ENCODE measurements at places on chromosomes 4 and X.

DNA sequence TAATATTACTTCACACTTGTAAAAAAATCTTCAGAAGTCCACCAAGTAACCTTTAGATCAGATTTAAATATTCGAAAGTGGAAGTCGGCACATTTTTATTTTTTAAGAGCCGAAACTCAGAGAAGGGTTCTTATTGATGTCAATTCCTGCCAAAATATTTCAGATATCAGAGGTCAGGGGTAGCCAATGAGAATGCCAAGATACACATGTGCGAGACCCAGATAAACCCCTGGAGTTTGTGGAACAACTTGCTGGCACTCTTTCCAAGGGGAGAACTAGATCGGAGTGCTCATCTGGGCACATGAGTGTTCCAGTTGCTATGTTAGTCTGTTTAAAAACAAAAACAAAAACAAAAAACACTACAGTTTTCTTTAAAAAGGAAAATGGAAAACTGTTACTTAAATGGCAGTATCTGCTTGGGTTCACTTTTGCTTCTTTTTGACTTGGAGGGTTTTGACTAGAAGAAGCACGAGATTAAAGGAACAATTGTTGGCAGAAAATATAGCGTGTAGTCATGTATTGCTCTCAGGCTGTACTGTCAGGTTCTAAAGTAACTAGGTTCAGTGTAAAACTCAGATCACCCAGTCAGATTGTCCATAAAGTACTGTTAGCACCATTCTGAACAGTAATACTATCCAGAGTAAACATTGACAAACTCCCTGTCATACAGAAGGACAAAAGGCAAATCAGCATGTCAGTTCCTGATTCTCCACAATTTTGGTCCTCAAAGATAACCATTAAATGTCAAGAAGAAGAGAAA is 188.0 kb upstream of the PACRGL start:
- DNase-seq: peak; percentile 1

DNA sequence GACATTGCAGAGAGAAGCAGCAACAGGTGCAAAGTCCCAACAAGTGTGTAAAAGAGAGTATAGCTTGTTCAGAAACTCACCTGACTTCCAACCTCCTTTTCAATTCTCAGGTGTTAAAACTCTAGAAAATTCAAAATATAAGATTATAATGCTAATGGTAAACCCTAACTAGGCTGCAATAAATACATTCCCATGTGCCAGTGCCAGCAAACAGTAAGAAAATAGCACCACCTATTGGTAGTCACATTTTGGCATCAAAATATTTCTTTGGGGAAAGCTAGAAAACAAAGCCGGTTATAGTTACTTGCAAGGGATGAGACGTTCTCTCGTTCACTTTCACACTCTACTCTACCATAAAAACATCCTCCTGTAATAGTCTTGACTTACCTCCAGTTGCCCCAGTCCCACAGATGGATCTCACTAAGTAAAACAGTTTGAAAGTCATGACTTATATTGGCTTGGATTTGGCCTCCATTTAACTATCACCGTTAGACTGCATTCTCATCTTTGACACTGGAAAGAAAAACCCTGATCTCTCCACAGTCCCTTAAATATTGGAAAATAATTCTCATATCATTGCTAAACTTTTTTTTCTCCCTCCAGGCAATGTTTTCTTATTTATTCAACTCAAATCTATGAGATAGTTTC is 9.6 kb downstream of the BMP3 start:
- DNase-seq: no peak

- no peak for DNase-seq
Observed at GRCh38 chr4:75820676-75821075, 81.6 kb downstream of the PPEF2 start.

DNA sequence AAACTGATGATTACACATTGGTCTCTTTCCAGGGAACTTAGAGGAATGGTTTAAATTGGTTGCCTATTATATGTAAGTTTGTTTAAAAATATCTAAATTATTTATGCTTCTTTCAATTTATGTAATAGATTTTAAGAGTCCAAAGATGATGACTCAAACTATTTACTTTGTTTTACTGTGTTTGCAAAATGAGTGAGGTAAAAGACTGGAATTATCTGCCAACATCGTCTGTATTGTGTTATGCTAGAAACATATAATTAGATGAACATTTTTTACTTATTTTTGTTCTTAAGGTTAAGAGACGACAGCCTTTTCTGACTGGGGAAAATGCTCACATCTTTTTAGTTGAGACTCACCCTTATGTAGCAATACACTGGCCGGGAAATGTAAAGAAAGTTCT is 51.1 kb upstream of the SYTL5 start:
- DNase-seq: no peak

DNA sequence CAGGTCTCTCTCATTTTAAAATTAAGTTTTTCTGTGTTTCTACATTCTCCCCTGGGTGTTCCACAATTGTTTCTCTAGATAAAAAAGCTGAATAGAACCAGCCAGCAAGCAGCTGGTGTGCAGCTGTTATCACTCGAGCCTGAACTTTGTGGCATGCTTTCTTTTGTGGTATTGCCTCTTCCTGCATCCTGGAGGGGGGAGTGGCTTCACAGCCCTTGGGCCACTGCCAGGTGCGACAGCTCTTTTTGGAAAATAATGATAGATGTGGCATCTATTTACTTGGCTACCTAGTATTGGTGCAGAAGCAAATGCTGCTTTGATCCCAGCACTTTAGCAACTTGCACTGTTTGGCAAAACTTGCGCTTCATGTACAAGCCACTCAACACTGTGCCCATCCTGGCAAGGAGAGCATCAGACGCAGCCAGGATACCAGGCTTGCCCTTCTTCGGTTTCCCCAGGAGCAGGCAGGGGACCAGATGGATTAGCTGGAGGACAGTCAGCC is 69.4 kb downstream of the HMGB2 start:
- DNase-seq: peak; percentile 78

DNA sequence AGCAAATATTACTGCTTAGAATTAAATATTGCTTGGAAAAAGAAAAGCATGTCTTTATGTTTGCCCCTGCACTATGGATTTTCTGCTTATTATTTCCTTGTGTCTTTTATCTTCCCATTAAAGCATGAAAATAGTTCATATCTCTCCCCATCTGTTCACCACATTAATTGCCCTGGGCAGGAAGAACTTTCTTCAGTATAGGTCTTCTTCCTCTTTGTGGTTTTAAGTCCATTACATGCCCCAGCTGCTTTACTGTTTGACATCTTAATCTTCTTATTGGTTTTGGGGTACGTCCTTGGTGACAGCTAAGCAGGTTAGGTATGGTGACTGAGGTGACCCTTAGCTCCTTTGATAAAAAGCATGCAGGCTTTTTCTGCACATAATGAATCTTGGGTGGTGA is 157.3 kb downstream of the AASDH start:
- no peak for DNase-seq

- no peak for DNase-seq
Observed at GRCh38 chr4:7747062-7747385, 192.6 kb downstream of the AFAP1 start.

DNA sequence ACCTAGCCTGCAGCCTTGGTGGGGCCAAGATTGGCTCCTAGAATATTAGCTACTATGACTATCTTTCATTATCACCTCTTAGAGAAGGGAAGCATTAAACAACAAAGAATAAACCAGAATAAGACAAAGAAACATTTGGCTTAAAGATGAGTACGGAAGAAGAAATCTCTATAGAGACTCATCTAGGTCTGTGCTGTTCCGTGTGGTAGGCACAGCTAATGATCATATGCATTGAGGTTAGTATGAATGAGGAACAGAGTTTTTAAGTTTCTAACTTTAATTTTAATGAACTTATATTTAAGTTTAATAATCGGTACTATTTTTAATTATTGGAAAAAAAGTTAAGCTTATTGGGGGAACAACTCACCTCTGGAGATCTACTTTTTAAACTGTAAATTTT is 24.6 kb downstream of the ARHGAP24 start:
- no peak for DNase-seq

- DNase-seq: no peak
Observed at GRCh38 chrX:129636175-129636681, 18.5 kb downstream of the APLN start.

GRCh38 chr4:146124023-146124680 is 51.4 kb upstream of the LSM6 start:
- no peak for DNase-seq

GRCh38 chr4:189305500-189305899 is 635.2 kb upstream of the FRG1 start:
- peak; percentile 37 for DNase-seq

- no peak for DNase-seq
Observed at GRCh38 chr4:101685126-101685525, 105.4 kb upstream of the BANK1 start.

DNA sequence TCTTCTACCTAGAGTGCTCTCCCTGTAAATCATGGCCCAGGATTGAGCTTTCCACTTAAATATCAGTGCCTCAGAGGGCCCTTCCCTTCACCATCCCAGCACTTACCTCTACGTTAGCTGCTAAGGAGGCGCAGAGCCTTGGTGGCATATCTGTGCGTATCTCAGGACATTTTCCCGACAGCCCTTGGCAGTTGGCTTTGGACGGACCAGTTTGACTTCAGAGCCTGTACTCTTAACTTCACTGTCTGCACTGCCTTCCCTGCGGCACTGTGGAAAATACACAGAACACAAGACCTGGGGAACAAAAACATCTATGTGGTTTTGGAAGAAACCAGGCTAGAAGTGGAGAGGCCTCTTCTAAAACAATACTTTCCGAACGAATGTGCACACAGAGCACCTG is 2.4 kb downstream of the TADA2B start:
- DNase-seq: no peak

GRCh38 chrX:39017716-39018115 is 216.5 kb downstream of the MID1IP1 start:
- DNase-seq: no peak

DNA sequence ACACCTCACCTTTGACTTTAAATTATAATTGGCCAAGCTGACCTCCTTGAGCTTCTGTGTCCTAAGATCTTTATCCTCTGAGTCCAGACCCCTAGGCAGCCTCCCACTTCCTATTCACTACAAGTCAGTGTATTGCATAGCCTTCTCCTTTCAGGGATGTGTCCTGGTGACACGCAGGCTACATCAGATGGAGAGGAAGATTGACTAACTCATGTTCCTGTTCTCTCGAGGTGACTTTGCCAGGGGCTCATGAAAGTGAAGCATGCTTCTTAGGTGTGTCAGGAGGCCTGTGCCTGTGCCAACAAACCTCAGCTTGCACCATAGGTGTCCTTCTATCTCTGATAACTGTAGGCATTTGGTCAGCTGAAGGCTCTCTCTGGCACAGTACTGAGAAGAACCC is 195.7 kb upstream of the HS3ST1 start:
- no peak for DNase-seq

- DNase-seq: no peak
Observed at GRCh38 chrX:39377773-39378172, 576.5 kb downstream of the MID1IP1 start.

GRCh38 chr4:98101988-98102387 is 41.3 kb downstream of the STPG2 start:
- DNase-seq: no peak

DNA sequence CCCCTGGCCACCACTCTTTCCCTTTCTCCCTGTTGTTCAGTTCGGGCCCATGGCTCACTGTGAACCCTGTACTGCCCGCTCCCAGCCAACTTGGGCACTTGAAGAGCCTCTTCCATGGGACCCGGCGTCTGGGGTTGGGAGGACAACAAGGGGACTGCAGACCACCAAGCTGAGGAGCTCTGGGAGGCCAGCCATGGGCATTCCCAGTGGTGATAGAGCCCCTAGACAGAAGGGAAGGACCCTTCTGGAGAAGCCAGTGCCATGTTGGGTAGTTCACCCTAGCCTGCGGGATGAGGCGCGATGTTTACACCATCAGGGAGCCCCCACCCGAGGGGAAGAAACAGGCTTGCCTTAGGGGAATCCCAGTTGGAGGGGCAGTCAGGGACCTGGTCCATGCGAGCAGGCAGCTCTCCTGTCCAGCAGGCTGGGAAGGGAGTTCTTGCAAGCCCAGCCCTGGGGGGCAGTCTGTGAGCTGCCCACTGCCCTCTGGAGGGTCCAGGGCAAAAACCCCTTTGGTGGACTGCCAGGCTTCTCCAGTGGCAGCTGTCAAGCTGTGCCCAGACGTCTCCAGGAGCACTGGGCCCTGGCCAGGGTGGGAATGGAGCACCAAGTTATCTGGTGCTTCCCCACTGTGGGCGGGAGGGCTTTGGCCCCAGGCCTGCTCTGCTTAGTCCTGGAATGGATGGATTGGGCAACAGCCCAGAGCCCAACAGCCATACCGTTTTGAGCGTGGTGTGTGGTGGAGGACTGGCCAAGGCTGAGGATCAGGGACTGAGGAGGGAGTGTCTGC is 23.7 kb upstream of the UBA1 start:
- no peak for DNase-seq

- DNase-seq: no peak
Observed at GRCh38 chrX:135707880-135708279, 5.6 kb upstream of the CT45A1 start.

DNA sequence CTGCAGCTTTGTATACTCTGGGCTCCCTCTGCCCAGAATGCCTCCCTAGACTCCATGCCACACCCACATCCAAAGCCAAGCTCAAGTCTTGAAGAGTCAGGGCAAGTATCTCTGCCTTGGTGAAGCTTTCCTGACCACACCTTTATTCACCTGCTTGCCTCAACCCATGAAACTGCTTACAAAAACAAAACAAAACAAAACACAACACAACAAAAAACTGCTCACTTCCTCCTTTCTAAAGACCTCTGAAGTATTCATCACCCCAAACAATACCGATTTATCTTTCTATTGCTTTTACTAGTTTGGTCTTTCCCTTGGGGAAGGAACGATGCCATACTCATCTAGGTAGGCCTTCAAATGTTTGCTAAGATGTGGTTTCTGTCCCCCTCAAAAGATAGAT is 45.0 kb downstream of the TMEM165 start:
- no peak for DNase-seq

GRCh38 chr4:8251110-8251883 is 18.3 kb upstream of the HTRA3 start:
- no peak for DNase-seq

- DNase-seq: no peak
Observed at GRCh38 chr4:37388681-37389365, 144.3 kb downstream of the NWD2 start.

GRCh38 chrX:129808829-129809796 is 29.4 kb downstream of the SASH3 start:
- no peak for DNase-seq

DNA sequence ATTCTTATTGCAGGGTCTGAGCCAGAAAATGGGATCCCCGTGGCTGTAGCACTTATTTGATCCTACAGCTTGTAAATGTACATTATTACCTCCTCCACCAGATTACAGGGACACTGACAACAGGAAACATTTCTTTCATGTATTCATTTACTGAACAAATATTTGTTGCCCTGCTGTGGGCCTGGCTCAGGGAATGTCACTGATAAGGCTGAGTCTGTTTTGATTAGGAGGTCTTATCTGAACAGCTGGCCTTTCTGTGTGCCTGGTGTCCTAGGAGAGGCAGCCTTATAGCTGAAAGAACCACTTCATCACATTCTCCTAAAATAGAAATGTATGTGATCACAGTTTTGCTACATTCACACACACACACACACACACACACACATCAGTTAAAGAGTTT is 45.5 kb upstream of the PROM1 start:
- no peak for DNase-seq

DNA sequence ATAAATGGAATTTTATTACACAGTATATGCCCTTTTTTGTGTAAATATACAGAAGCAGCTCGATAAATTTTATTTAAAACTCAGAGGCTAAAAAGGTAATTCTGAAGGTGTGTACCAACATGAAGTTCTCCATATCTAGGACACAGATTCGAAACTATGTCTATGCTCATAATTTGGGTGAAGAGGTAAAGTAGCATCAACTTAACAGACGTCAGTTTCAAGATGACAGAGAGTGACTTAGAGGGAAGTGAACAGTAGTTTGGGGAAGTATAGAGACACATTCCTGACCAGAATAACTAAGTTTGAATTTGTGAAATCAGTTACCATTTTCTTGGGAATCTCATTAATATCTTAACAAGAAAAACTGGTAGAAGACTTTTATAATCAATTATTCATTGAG is 2493.3 kb downstream of the ARAP2 start:
- DNase-seq: no peak

Measured in NCI-H1105 (cell line).